Right cardiac atrium (tissue), 5 donors: ENCODE measurements at places on chromosomes 13 and 19. TPM values are rescaled to one million over a fixed set of nuclear protein-coding genes. Genes with fewer than 3 reads are reported as not detected.

NLRP7 gene
- polyA plus RNA-seq, result not detected

SAE1 gene
- 34.0 TPM for polyA plus RNA-seq

KCTD4 gene
- 0.48 TPM for polyA plus RNA-seq

SERPINE3 gene
- not detected for polyA plus RNA-seq

TJP3 gene
- polyA plus RNA-seq, result 0.05 TPM

RPL36 gene
- 727 TPM for polyA plus RNA-seq

GAPDHS gene
- polyA plus RNA-seq, result not detected

CFAP97D2 gene
- polyA plus RNA-seq, result not detected

DNA sequence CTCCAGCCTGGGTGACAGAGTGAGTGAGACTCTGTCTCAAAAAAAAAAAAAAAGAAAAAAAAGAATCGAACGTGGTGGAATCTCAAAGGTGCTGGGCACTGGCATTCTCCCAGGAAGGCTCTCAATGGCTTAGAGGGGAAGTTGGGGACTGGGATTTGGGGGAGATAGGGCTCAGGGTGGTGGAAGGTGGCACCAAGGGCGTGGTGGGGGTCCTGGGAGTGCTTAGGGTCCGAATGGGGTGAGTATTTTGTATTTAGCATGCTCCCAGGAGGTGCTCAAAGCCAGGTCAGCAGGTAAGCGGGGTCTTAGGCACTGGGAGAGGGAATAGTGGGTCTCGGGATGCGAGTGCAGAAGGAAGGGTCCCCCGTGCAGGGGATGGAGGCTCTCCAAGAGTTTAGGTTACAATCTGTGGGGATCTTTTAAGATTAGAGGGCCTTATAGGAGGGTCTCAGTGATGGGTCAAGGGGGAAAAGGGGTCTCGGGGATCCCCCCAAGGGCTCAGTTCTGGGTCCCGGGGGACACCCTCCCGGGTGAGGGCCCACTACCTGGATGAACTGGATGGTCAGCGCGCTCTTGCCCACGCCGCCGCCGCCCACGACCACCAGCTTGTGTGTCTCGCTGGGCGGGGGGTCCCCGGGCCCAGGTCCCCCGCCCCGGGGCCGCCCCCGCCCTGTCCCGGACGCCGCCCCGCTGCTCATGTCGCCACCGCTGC, 386 bp downstream of the RRAS start:
- DNase-seq, result peak; percentile 52

DNA sequence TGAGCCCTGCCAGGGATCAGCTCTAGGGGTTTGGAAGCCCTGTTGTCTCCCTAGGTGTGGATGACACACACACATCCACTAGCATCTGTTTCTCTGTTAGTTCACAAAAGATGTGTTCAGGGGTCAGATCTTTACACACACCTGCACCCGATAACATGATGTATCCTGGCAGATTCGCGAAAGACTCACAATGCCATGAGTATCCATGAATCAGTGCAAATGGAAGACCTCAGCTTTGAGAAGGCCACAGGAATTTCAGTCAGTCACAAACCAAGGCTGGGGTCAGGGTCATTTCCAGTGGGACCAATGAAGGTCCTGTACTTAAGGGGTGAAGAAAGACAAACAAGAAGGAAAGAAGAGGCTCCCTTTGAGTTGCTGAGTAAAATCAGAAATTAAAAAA, 898.2 kb downstream of the UQCRFS1 start:
- DNase-seq, result no peak

DNA sequence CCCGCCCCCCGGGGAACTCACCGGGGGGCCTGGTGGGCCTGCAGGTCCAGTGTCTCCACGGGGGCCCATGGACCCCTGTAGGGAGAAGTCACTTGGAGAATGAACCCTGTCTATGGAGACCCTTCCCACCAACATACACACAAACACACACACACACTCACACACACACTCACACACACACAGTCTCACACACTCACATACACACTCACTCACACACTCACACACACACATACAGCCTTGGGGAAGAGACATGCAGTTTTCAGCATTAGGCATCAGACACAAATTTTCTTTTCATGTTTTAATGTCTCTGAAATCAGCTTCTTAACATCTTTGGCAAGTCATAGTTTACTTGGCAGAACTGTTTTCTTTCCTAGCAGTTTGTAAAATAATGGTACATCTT, 31.0 kb upstream of the OLFM2 start:
- DNase-seq, result no peak

DNA sequence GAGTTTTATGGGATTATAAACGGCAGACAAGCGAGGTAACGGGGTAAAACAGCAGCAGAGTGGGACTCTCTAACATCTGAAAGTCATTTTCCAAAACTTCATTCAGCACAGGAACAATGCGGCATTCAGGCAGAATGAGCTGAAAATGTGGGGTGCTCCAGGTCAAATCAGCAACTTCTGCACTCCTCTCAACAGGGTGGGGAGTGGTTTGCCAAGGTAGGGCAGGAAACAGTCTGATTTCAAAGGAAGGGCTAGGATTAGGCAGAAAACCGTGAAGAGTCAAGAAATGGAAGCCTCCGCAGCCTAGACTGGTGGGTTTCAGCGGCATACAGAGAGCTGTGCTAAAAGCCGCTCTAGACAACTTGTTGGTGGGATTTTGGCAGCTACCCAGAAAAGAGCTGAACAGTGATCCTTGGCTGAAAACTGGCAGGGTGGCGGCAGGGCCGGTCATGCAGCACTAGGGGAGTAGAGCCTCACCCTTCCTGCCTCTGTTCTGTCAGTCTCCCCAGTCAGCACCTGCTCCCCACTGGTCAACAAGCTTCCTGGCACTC, 154.2 kb upstream of the KLF12 start:
- DNase-seq, result peak; percentile 69

GRCh38 chr13:35716186-35716585, 239.7 kb upstream of the MAB21L1 start:
- no peak for DNase-seq

GRCh38 chr13:41641429-41641828, 184.1 kb downstream of the RGCC start:
- DNase-seq, result no peak

DNA sequence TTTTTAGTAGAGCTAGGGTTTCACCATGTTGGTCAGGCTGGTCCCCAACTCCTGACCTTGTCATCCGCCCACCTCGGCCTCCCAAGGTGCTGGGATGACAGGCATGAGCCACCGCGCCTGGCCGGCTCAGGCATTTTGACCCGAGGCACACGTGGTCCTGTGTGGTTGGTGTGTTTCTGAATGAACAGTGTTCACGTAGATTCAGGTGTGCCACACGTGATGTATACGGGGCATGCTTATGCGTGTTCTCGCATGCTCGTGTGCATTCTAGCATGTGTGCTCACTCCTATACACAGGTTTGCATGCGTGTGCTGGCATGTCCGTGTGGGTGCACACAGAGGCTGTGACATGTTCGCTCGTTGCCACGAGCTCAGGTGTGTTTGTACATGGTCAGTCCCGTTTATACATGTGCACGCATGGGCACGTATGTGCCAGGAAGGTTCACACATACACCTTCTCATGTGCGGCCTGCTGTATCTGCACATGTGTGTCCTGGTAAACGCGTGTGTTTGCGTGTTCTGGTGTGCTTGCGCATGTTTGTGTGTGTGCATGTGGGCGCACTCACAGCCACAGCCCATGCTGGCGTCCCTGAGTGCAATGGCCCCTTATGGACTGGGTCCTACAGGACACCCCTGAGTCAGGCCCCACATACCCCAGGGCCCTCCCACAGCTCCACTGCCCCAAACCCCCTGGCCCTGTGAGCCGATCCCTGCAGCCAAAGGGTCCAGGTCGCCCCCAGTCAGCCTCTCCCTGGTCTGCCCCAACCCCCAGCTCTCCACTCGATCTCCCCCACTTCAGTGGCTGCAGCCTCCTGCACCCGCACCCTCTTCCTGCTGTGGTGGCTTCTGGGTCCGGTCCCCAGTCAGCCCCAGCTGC, 20.6 kb upstream of the TCF3 start:
- DNase-seq, result no peak

- DNase-seq, result no peak
Measured at GRCh38 chr13:94210816-94211215, 268.7 kb downstream of the DCT start.

GRCh38 chr19:44735011-44735410, 13.5 kb upstream of the BCL3 start:
- DNase-seq, result no peak

DNA sequence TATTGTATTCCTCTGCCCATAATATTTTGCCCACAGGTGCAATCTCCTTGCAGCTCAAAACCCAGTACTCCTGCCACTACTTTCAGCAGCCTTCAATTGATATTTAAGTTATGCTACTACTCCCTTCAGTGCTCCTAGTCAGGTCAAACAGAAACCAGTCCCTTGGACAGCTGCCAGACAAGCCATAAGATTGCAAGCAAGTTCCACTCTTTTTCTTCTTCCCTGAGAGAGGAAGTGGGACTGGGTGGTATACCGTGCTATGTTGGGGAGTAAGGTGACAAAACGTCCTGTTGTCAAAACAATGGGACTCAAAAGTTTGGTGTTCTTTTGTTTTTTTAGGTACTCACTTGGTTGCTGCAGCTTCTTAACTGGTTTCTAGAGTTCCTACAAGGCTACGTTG, 63.1 kb upstream of the FRY start:
- DNase-seq, result no peak

DNA sequence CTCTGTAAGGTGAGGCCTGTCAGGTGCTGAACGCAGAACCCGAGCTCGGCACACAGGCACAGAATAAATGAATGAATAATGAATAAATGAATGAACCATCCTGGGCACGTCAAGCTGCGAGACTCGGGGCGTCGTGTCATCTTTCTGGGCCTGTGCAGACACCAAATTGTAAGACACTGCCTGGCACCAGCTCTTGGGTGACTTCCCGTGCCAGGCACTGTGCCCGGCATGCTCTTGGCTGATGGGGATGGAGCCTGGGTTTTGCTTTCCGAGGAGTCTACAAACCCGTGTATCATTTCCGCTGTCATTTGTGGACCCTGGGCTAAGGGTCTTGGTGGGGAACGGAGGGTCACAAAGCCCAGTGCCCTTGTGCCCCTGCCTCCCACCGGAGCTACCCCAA, 43.9 kb downstream of the CELF5 start:
- no peak for DNase-seq
